ENCODE measurements at places on chromosomes 16 and 17.

DNA sequence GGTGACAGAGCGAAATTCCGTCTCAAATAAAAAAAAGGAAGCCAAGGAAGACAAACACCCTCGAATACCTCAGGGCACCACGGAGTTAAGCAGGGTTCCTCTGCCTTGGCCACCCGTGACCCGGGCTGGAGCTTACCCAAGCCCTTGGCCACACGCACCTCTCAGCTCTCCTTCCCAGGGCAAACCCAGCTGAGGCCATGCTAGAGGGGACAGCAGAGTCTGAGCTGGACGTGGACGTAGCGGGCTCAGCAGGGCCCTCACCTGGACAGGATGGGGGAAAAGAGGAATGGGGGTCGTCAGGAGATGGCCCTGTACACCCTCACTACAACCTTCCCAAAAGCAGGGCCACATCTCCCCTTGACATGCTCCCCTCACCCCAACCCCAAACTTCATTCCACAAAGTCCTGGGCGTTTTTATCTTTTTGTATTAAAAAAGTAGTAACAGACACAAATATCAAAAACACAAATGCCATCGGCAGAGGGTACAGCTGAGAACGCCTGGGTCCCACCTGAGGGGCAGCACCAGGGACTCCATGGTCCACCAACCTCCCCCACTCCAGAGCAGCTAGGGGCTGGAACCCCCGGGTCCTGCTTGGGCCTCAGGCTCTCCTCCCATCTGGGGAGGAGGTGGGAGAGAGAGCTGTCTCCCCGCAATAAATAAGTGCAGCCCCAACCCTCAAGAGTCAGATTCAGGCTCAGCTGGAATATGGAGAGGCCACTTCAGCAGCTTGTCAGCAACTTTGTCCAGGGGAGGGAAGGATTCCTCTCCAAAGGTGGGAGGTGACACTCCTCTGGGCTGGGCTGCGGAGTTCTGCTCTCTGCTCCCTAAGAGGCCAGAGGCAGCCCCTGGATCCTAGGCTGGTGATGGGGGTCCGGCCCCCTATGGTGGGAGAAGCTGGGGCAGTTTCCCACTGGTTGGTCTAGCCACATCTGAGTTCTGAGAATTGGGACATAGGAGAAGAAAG is 11.9 kb downstream of the PER1 start:
- DNase-seq: no peak

DNA sequence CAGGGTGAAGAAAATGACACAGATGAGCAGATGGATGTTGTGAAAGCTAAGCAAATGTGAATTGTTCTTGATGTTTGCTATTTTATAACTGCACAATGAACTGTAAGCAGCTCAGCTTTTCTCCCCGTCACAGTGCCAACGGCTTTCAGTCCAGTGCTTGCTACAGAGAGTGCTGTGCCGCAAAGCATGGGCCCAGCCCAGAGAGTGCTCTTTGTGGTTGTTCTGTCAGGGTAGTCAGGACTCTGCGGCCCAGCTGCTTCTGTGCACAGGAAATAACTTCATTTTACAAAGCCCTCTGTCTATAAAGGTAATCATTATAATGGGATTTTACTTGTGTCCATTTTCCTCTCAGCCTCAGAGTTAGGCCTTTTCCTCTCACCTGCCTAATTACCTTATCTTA is 39.1 kb downstream of the CDRT15 start:
- DNase-seq: no peak

- no peak for DNase-seq
Measured at GRCh38 chr16:50010212-50010611, 14.8 kb upstream of the CNEP1R1 start.

DNA sequence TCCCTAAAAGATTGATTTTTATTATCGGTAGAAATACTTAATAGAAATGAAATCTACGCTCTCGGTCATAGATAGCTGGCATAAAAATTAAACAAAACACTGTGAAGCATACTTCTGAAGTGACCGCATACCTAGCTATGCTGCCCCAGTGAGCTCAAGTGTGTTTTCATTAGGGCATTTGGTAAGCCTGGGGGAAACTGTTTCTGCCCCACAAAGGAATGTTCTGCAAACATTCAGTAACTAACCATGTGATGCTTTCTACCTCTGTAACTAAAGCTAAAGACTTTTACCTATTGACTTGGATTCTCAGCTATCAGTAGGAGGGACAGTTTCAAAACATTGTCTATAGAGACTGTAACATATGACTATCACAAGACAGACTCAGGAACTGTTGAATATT is 93.5 kb upstream of the HSBP1 start:
- DNase-seq: no peak

GRCh38 chr17:57649731-57650484 is 95.2 kb downstream of the CCDC182 start:
- DNase-seq: no peak

- no peak for DNase-seq
Measured at GRCh38 chr17:51711581-51711980, 446.9 kb downstream of the CA10 start.

DNA sequence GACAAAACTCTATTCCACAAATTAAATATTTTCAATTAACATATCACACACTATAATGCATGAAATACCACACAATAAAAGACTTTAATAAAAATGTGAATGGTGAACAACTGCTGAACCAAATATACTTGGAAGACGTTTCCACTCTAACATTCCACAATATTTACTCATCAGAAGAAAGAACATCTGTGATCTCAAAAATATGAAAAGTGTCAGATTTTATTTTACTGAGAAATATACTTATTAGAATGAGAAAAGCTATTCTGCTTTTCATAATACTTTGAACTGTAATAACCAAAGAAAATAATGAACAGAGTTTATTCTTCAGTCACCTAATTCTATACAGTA is 181.8 kb upstream of the AXIN2 start:
- DNase-seq: no peak

- no peak for DNase-seq
Measured at GRCh38 chr17:74041869-74042640, 161.4 kb upstream of the RPL38 start.

DNA sequence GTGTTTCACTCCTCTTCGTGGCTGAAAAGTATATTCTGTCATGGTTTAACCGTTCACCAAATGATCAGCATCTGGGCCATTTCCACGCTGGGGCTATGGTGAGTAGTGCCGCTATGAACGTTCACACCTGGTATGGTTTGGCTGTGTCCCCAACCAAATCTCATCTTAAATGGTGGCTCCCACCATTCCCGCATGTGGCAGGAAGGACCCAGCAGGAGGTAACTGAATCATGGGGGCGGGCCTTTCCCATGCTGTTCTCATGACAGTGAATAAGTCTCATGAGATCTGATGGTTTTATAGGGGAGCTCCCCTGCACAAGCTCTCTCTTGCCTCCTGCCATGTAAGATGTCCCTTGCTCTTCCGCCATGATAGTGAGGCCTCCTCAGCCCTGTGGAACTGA is 45.7 kb upstream of the ZNF469 start:
- no peak for DNase-seq

DNA sequence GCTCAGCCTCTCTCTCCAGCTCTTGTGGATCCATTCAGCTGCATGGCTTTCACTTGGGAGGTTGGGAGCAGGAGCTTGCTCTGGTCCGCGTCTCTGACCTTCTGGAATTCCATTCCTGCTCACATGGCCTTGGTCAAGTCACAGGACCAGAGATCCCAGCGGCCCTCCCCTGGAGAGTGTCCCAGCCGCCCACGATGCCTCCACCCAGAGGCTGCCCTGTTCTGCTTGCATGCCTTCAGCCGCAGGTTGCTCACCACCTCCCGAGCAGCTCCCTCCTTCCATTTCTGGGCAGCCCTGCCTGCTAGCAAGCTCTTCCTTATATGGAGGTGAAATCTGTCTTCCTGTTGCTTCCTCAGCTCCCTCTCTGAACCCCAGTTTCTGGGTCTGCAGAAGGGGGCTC is 32.6 kb downstream of the RAI1 start:
- DNase-seq: no peak

GRCh38 chr17:4004517-4005295 is 40.5 kb upstream of the ATP2A3 start:
- no peak for DNase-seq

DNA sequence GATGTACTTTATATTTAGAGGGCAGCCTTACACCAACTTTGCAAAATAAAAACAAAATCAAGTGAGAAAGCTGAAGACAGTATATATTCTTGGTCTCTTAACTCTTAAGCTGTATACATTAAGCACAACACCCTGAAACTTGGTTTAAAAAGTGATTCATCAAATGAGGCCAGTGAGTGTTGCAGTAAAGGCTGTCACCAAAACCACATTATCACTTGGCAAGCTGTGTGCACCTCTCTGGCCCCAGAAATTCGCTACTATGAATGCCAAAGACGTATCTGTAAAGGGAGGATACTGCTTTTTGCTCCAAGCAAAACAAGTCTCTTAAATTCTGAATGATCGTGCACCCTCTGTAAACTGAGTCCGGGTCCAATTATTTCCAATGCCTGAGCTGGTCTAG is 163.9 kb downstream of the ZFHX3 start:
- no peak for DNase-seq

GRCh38 chr17:61485067-61485775 is 33.0 kb downstream of the TBX4 start:
- no peak for DNase-seq

GRCh38 chr16:2809149-2809760 is 7.8 kb upstream of the PRSS21 start:
- no peak for DNase-seq

- no peak for DNase-seq
Measured at GRCh38 chr16:27625050-27625697, 75.2 kb downstream of the KATNIP start.

- no peak for DNase-seq
Measured at GRCh38 chr17:64261417-64262145, 1.5 kb downstream of the TEX2 start.
